ENCODE measurements at places on chromosomes 7 and 10. TPM values are rescaled to one million over a fixed set of nuclear protein-coding genes. Genes with fewer than 3 reads are reported as not detected.

PIP4K2A gene
- 16.8 TPM for total RNA-seq

DNA sequence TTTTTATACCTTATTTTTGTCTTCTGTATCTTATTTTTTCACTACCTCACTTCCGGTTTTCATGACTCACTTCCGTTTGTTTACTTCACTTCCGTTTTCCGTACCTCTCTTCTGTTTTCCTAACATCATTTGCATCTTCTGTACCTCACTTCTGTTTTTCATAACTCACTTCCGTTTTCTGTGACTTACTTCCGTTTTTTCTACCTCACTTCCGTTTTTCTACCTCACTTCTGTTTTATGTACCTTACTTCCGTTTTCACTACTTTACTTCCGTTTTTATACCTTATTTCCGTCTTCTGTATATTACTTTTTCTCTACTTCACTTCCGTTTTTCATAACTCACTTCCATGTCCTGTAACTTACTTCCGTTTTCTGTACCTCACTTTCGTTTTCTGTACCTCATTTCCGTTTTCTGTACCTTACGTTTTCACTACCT is 492.5 kb upstream of the AKR1E2 start:
- DNase-seq = no peak

TFEC gene
- 2.9 TPM for total RNA-seq

RBM20 gene
- total RNA-seq = 1.9 TPM
